ENCODE measurements at places on chromosomes 5 and 9.

DNA sequence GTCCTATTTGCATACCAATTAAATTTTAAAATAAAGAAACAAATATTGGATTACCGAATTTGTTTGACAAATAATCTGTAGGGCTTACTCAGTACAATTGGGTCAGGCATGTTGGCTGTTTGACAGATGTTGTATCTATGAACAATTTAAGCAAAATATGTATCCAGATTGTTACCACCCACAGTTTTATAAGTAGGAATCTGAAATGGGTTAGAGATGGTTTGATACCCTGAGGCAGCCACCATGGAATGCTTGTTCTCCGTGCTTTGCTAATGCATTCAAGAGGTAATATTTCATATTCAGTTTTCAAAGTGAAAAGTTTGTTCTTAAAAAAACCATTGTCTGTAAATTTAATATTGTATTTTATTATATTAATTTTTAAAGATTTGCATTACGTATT is 285.1 kb upstream of the ARRDC3 start:
- DNase-seq = no peak

DNA sequence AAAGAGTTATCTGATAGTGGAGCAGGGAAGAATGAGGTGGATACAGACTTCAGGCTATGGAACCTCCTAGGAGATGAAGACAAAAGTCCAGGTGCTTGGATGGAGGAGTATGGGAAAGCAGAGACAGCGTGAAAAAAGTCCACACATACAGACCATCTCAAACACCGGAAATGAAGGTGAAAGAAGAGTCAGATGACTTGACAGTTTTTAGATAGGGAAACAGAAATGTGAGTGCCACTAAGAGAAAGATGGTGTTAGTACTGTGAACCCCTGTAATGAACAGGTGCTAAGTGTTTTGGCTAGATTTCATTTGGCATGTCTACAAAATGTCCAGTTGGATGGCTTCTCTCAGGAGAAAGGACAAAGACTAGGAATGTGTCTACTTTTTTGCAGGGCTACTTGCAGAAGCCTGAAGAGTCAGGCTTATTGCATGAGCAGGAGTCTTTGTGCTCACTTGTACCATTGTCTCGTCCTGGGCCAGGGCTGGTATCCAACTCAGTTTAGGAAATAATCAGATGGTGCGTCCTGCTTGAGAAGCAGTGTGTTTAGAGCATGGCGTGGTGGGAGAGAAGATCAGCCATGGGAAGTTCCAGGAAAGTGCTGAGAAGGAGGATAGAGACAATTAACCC is 90.6 kb upstream of the STARD4 start:
- no peak for DNase-seq

- no peak for DNase-seq
Observed at GRCh38 chr9:137138058-137138721, 764 bp upstream of the GRIN1 start.

DNA sequence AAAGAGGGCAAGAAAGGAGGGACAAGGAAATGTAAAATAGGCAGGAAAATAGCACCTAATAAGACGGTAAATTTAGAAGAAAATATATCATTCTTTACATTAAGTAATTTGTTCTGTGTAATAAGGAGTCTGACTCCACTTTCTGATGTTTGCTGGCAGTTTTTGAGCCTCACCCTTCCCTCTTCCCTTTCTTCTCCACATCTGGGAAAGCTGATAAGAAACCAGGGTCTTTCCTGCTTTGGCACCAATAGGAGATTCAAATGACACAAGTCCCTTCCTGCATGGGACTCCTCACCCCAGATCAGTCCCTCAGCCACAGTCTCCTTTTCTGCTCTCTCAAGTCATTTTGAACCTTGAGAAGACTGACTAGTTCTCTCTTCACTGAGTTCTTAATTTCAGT is 31.2 kb upstream of the LECT2 start:
- DNase-seq = no peak

DNA sequence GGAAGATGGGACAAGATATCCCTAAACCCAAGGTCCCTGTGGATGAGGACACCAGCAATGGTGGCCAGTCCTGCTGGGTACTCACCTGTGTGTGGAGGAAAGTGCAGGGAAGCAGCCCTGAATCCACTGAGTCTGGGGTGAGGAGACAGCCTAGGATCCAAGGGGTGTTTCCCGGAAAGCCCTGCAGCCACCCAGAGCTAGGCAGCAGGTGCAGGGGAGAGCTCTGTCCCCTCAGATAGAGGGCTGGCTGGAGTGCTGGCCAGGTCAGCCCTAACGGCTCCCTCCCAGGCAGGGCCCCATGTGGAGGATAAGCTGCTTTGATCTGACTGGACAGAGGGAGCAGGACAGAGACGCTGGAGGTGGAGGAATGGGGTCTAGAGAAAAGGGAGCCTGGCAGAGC is 344.7 kb upstream of the IRX4 start:
- DNase-seq = no peak

DNA sequence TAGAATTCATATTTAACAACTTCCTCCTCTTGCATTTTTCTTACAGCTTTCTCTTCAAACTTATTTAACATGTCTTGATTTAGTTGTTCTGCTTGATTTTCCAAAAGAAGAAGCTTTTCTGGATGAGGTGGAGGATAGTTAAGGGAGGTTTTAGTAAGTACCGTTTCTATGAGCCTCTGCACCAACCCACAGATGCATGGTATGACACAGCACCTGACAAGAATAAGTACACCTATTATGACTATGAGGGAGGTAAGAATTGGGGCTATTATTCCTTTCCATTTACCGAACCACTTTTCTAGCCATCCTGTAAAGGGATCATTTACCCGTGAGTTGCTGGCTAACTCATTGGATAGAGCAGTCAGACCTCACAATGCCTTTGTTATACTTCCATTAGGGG is 2.5 kb upstream of the HMGCS1 start:
- DNase-seq = no peak

GRCh38 chr9:92671323-92671722 is 1.4 kb upstream of the IPPK start:
- DNase-seq = no peak

GRCh38 chr9:70514273-70514672 is 99.8 kb upstream of the KLF9 start:
- no peak for DNase-seq

GRCh38 chr9:72574156-72574810 is 52.9 kb downstream of the TMC1 start:
- DNase-seq = no peak

DNA sequence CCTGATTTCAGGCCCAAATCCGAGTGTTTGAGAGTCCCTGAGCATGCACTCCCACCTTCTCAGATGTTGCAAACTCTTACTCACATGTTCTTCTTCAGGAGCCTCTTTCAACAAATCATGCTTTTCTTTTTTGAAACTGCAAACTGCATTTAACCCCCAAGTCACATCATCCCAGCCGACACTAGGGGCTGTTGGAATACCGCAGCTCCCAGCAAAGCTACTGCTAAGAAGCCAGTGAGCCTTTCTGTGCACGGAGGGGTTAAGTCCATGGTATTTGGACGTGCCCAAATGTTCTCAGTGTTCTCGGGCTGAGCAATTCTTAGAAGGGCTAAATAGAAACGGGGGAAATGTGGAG is 282.9 kb downstream of the NFIB start:
- DNase-seq = no peak

DNA sequence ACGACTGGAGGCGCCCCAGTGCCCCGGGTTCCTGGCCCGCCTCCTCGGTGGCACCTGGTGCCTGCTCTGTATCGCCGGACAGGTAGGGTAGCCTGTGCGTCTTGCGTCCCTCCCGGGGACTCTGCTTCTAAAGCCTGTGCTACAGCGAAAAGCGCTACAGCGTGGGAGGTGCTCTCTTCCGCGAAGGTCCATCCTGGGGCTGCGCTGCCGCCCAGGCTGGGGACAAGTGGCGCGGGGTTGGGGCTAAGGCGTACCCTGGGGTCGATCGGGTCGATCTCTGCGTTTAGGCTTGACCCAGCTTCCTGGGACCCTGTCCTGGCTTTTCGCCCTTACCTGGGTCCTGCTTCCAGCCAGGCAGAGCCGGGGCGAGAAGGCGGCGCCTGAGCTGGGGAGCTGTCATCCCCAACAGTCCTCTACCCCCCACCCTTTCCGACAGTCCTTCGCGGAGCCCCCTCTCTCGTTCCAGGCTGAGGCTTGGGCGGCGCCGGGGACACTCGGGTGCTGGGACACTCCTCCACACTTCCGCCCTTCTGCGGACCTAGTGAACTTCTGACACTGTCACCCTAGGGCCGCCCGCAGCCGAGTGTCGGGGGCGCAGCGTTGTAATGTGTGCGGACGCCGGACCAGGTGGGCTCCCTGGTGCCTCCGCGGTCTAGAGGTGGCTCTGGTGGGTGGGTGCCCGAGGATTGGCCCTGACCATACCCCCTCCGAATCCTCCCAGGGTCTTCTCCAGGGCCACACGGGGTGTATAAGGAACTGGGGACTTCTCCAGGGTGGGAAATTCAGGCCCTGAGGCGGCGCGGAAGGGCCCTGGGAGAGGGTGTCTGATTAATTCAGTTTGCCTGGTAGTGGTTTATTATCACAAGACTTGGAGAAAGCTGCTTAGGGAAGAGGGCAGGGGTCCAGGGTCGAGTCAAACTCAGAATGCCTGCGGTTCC is 328.2 kb downstream of the SH3GL2 start:
- DNase-seq = no peak

GRCh38 chr5:119200795-119201194 is 129.9 kb downstream of the DMXL1 start:
- no peak for DNase-seq

GRCh38 chr5:62343428-62343827 is 37.4 kb downstream of the KIF2A start:
- no peak for DNase-seq

DNA sequence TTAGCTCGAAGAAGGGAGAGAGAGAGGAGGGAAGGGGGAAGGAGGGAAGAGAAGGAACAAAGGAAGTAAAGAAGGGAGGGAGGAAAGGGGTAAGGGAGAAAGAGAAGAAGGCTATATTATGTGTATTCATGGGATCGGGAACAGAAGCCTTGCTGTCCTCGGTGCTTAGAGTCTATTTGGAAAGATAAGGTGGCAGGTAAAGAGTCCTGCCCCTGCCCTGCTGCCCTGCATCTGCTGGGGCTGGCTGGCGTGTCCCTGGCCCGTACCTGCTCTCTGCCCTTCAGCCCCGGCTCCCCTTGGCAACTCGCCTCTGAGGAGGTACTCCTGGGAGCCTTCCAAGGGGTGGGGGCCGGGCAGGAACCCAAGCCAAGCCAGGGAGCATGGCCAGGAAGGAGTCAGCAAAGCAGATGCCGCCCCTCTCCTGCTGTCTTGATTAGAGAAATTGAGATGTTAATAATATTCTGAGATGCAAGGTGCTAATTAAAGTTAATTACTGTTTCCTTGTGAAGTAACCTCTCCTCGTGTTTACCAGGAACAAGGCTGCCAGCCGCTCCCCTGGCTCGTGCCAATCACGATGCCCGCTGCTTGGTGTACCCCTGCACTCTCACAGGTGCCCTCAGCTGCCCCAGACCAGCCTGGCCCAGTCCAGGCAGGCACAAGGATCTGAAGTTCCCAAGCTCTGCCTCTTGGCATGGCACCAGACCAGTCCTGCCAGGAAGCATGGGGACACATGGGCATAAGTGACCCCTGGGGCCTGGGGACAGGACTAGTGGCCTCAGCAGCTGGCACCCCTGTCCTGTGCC is 36.6 kb downstream of the PCDH1 start:
- no peak for DNase-seq

- DNase-seq = no peak
Observed at GRCh38 chr5:122315521-122315920, 3.5 kb downstream of the SNCAIP start.

DNA sequence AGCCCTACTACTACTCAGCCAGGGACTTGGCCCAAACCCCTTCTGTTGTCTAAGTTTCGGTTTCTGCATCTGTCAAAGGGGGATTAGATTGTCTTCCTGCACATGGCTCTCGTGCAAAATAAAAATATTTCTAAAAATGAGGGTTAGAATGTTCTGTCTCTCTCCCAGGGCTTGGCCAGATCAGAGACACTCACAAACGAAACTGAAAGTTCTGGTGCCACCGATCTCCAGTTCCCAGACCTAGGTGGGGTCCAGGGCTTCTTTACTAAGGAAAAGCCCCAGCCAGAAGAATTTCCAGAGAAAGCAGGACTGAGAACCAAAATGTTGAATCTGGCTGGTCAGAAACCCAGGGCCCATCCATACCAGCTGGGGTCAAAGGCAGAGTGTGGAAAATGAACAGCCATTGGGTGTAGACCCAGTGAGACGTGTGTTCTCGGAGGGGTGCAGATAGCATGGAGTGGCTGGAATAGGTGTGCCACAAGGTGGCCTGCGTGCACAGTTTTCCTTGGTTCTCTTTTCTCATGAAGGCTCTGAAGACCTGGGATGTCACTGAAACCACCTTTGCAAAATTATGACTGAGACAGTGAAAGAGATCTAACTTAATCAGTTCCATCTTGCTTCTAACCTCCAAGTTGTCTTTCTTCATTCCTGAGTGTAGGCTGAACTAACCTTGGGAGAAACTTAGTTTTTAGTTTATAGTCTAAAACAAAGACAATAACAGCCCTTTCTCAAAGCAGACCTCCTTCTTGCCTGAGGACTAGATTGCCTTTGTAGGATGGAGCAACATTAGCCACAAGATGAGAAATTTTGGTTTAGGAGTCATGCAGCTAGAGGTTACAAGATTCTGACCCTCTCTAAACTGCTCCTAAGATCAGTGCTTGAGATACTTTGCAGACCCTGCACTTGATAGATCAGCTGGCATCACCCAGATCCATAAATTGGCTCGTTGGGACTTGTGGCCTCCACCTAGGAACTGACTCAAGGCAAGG is 2.3 kb upstream of the SLC23A1 start:
- DNase-seq = no peak

DNA sequence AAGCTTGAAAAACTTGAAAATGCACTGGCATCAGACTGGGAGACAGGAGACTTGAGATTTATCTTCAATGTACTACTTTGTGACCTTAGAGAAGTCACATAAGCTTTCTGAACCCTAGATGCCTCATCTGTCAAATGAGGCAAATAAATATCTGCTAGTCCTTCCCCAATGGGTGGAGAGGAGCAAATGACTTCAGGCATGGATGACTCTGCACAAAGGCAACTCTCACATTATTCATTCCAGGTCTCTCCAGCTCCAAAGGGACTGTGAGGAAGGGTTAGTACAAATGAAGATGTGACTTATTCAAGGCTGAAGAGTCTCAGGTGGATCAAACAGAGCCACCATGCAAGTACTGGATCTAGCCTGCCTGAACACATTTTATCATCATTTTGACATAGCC is 228.7 kb downstream of the SLIT3 start:
- no peak for DNase-seq

DNA sequence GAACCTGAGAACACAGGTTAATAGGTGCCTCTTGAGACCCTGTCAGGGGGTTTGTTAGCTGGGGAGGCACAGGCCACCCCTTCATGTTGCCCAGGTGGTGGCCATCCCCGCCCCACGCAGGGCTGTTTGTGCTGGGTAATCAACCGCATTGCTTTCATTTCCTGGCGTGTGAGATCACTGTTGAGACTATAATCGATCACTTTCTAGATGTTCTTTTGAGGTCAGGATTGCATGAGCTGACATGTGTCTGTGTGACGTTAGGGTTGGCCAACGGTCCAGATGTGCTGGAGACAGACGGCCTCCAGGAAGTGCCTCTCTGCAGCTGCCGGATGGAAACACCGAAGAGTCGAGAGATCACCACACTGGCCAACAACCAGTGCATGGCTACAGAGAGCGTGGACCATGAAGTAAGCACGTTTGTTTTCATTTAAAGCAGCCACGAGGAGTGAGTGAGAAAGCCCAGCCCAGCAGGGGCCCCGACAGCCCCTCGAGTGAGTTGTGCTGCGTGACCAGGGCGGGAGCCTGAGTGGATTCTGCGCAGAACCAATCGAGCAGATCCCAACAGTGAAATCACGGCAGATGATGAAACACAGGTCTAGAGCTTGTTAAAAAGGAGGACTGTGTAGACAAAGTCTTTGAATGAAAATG is 115.0 kb upstream of the CACNA1B start:
- DNase-seq = no peak
